ENCODE measurements at places on chromosomes 2 and 18. TPM values are rescaled to one million over a fixed set of nuclear protein-coding genes. Genes with fewer than 3 reads are reported as not detected.

HK2 gene
- 43.3 TPM for total RNA-seq

PARD3B gene
- total RNA-seq = 15.9 TPM

TEKT4 gene
- total RNA-seq = not detected

CDH20 gene
- 0.63 TPM for total RNA-seq

CAPN14 gene
- 0.47 TPM for total RNA-seq

DNA sequence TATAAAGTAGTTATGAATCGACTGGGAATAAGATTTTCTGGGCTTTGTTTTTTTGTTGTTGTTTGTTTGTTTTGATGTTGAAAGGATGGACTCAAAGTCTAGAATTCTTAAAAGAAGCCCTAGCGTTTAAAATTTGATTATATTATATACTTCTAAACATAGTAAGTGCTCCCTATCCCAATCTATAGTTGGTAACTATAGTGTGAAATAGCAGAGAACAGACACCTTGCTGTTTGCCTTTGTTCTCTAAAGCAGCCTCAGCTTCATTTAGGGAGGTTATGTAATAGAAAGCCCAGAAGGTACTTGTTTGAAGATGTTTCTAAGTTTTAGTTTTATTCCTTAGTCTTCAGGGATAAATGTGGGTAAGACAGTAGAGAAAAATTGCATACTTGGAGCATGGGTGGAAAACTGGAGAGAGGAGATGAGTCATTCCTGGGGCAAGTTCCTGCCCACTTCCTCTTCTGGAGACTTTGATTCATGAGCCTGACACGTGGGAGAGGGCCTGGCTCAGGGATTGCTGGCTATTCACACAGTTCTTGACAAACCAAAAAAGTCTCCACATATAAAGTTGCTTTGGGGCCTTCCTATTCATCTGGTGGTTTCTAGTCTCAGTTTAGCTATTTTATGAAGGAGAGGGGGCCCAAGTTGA lies 131.9 kb downstream of the MYO1B start:
- DNase-seq = no peak

DNA sequence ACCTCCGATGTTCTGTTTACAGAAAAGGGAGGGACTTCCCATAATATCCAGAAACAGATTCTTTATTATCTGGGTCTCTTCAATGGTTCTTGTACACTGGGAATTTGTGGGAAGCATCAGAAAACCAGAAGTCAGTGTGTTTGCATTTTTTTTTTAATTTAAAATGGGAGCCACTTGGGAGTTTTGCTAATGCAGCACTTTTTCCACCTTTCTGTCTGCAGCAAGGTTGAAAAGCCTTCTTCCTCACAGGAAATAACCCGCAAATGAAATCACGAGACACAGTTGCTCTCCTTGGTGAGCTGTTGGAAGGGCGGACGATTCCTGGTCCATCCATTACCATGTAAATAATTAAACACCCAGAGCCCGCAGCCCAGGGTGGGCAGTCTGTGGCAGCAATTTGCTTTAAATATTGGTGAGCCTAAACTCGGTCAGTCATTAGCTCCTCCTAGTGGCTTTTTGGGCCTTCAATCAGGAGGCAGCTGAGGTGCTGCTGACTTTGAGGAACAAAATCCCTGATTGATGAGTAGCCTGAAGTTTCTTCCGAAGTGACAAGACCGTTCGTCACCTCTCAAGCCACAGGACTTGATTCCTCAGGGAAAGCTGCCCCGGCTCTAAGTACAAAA lies 471.5 kb downstream of the EPHA4 start:
- no peak for DNase-seq

GRCh38 chr2:222468346-222468745 lies 44.0 kb downstream of the SGPP2 start:
- DNase-seq = no peak

GRCh38 chr2:241974851-241975592 lies 105.5 kb downstream of the RTP5 start:
- no peak for DNase-seq

- no peak for DNase-seq
These were observed 43.8 kb downstream of the SOCS6 start for GRCh38 chr18:70332694-70333093.

GRCh38 chr2:5926871-5927512 lies 234.8 kb downstream of the SOX11 start:
- no peak for DNase-seq

GRCh38 chr18:23629444-23629946 lies 33.2 kb downstream of the ANKRD29 start:
- no peak for DNase-seq

DNA sequence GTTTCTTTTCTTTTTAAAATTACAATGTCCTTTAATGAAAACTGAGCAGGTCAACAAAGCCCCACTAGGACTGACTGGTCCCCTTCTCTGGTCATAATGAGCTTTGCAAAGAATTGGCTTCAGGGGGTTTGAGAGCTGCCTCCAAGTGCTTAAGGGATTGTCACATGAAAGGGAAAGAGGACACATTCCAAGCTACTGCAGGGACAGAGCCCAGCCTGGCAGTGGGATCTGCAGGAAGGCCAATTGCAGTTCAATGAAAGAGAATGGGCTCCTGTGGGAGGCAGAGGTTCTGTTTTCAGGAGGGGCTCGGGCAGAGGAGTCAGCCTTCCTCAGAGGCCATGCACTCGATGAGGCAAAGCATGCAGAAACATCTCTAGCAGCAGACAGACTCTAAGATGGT lies 84.1 kb upstream of the ACKR3 start:
- DNase-seq = no peak

DNA sequence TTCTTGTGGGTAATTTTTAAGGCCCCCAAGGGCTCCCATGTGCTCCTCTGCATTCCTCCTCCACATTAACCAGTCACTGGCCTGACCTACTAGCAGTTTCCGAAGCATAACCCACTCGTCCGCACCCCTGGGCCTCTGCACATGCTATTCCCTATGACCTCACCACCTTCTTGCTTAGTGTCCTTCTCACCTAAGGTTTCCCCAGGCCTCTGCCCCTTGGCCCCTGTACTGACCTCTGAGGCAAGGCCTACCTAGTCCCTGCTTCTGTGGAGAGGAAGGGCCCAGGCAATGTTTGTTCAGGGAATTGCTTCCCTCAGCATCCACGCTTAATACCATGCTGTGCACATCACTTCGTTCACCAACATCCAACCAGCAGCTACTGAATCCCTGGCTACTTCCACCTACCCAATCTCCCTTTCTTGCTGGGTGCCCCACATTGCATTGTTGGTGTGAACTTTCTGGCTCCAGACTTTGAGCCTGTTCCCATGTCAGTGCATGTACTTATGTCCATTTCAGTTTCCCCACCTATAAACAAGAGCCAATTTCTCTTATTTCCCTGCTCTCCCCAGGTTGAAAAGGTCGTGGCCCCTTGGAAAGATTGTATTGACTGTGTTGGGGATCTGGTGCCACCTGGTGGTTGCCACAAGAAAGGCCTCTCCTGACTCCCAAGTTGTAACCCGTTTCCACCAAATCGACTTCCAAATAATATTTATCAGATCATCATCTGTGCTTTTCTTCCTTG lies 19.2 kb upstream of the TMEM177 start:
- peak; percentile 54 for DNase-seq

DNA sequence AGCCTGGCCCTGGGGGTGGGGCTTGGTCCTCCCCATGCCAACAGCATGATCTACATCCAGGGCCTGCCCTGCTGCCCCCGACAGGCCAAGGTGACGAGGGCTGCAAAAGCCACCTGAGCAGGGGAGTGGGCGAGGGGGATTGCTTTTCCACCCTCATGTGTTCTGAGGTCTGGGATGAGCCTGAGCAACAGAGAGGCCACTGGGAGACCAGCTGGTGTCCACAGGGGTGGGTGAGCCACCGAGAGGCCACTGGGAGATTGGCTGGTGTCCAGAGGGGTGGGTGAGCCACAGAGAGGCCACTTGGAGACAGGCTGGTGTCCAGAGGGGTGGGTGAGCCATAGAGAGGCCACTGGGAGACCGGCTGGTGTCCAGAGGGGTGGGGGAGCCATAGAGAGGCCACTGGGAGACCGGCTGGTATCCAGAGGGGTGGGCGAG lies 147.4 kb upstream of the GPC1 start:
- DNase-seq = no peak

- DNase-seq = no peak
These were observed 36.3 kb downstream of the IRS1 start for GRCh38 chr2:226763320-226763719.

All from neural crest cell (in vitro differentiated cells).